ENCODE measurements at places on chromosomes 6 and 20.
A peak's percentile ranks its signal among the peaks of the same experiment; 100 is the strongest.

GRCh38 chr6:139742671-139743070, 368.2 kb upstream of the CITED2 start:
- no peak for DNase-seq

GRCh38 chr6:139134817-139135577, at the start of gene HECA:
TSS of gene HECA (plus strand) at chr6:139135080. CDS start at chr6:139135397, 317 bp downstream.
- peak; percentile 100 for DNase-seq

DNA sequence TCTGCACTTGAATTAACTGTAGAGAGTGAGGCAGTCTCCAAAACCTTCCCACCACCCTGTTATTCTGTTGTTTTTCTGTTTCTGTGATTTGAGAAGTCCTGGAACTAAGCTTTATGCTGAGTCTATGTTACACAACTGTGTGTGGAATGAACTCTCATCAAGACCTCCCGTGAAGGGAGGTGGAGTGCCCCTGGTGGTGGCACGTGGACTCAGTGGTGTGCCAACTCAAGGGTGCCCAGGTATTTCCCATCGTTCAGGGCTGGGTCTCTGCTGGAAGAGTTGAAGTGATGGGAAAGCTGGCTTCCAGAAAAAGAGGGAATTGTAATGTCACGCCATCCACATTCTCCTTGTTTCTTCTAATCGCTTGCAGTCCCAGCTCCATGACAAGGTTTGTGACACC, 374.2 kb downstream of the SMOC2 start:
- no peak for DNase-seq

DNA sequence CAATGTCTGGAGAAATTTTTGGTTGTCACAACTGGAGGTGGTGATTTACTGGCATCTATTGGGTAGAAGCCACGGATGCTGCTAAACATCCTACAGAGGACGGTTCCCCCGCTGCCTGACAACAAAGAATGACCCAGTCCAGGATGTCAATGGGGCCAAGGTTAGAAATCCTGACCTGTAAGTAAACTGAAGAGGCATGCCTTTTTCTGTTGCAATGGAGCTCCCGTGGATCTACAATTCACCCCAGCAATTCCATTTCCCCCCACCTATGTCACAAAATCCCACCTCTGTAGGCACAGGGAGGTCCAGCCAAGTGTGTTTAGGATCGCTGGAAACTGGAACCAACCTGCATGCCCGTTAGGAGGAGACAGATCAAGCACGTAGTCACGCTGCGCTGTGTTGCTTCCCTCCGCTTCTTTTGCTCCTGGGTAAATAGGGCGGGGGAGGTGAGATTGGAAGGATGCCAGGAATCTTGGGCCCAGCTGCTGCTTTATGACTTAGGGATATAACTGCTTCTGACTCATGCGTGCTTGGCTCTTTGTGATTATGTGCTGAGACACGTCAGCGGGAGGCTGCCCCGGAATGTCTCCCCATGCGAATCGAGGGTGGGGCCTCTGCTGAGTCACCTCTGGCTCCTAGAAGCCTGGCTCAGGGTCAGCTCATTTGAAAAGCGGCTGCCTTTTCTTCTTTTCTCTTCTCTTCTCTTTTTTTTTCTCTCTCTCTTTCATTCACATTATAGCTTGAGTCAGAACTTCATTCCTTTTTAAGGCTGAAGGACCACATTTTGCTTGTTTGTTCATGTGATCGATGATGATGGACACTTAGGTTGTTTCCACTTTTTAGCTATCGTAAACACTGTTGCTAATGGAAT, 12.4 kb upstream of the PEDS1 start:
- peak; percentile 70 for DNase-seq

DNA sequence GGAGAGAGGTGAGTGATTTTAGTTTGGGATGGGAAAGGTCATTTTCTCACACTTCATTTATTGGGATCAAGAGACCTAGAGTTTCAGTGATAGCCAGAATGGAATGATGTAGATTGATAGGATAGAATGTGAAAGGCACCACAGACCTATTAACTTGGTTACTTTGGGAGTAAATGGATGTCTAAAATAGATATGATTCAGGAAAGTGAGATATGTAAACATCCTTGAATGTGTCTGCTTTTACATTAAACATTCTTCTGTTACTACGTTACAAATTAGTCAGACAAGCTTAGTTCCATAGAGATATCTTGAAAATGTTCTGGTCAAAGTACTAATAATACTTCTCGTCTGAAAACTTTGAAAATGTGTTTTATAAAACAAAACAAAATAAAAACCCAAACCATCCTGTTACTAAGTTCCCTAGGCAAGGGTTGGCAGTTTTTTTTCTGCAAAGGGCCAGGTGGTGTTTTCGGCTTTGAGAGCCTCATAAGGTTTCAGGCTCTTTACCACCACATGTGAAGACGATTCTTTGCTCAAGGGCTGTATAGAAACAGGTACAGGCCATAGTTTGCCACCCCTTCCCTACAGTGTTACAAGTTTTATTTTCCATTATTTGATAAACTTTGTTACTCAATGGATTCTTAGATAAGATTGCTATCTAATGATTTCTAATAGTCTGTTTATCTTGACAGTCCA, 3.4 kb downstream of the CYB5R4 start:
- DNase-seq: no peak

DNA sequence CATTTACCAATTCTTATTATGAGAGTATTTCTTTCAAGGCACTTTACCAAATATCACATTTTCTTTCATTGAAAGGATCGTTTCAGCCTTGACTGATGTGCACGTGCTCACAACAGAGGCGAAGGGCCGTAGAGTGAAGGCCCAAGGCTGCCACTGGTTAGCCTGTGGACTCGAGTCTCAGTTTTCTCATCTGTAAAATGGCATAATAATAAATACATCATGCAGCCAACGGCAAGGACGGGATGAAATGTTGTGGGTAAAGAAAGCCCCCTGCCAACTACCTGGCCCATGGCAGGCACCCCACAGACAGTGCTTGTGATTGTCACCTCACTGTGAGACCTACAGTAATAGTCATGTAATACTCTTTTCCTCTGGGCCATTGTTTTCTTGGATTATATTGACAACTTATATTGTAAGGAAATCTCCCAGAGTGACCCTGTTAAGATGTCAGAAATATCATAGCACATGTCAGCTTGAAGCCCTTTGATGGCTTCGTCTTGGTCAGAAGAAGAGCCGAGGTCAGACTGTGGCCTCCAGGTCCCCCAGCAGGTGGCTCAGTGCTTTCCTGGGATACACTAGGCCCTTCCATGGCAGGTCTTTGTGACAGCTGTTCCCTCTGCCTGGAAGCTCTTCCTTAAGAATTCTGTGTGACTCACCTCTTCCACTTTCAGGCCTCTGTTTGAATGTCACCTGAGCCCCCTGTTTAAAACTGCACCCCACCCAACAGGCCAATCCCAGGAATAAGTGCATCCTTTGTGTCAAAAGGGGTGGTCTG, 36.3 kb downstream of the FAM50B start:
- DNase-seq: no peak

GRCh38 chr6:22582417-22583205, 13.2 kb downstream of the HDGFL1 start:
- DNase-seq: no peak

Measured in activated CD4-positive, alpha-beta T cell treated with anti-CD3 and anti-CD28 coated beads, Interleukin-2, amount 50 U/mL, for 1 hour (primary cell).